ENCODE measurements at places on chromosomes 1 and 21. TPM values are rescaled to one million over a fixed set of nuclear protein-coding genes. Genes with fewer than 3 reads are reported as not detected.

FGGY gene
- total RNA-seq = 23.1 TPM

FAM78B gene
- total RNA-seq = 4.2 TPM

RUNX1 gene
- 1.5 TPM for total RNA-seq

TIMM17A gene
- total RNA-seq = 76.5 TPM

CNTN2 gene
- total RNA-seq = 0.38 TPM

LCE1E gene
- total RNA-seq = not detected

SAMD11 gene
- 1.5 TPM for total RNA-seq

SLC26A9 gene
- total RNA-seq = 33.0 TPM

STX12 gene
- total RNA-seq = 19.0 TPM

ADAM30 gene
- not detected for total RNA-seq

MFAP2 gene
- total RNA-seq = 4.1 TPM

IGSF21 gene
- total RNA-seq = 0.89 TPM

TTC3 gene
- total RNA-seq = 36.3 TPM

HEYL gene
- 16.9 TPM for total RNA-seq

HTR6 gene
- total RNA-seq = not detected

CELA3A gene
- total RNA-seq = not detected

MMP23B gene
- total RNA-seq = 25.1 TPM

MSH4 gene
- 0.35 TPM for total RNA-seq

CGN gene
- 0.27 TPM for total RNA-seq

EPHB2 gene
- total RNA-seq = 2.7 TPM

PLEKHG5 gene
- 16.8 TPM for total RNA-seq

JMJD4 gene
- total RNA-seq = 6.6 TPM

AMPD1 gene
- not detected for total RNA-seq

VTCN1 gene
- total RNA-seq = not detected

MPC2 gene
- 221 TPM for total RNA-seq

FAM163A gene
- total RNA-seq = 0.22 TPM

BCL2L15 gene
- not detected for total RNA-seq

ASPM gene
- total RNA-seq = 0.40 TPM

GUCA2B gene
- not detected for total RNA-seq

SPRR5 gene
- not detected for total RNA-seq

TNFRSF8 gene
- 0.59 TPM for total RNA-seq

GPR37L1 gene
- 0.05 TPM for total RNA-seq

PLXNA2 gene
- 14.4 TPM for total RNA-seq

AADACL3 gene
- total RNA-seq = not detected

FAAH gene
- 4.8 TPM for total RNA-seq

SEMA4A gene
- 1.4 TPM for total RNA-seq

INSRR gene
- total RNA-seq = 0.40 TPM

SAMSN1 gene
- 1.3 TPM for total RNA-seq

CASP9 gene
- total RNA-seq = 13.6 TPM

PDZK1 gene
- total RNA-seq = not detected

GPR153 gene
- total RNA-seq = 12.5 TPM

C1QA gene
- total RNA-seq = 105 TPM

All from Right ventricle myocardium superior (tissue), 1 donor.